ENCODE measurements at places on chromosomes 5 and 9.

GRCh38 chr5:92081958-92082712 is 699.0 kb upstream of the ARRDC3 start:
- no peak for DNase-seq

DNA sequence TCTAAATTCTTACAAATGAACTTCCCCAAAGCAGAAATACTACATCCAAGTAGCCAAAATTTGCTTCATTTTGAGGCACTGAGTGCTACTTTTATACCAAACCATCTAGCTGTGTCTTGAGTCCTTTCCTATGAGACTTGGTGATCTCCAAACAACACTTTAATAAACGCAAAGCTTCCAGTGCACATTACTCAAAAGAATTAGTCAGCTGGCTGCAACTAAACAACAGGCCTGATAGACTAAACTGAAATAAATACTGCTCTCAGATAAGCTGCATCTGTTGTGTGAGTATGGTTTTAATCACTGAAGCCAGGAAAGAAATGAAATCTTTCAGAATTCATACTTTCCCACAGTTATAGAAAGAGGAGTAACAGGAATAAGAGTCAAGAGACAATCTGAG is 80.3 kb downstream of the VCAN start:
- no peak for DNase-seq

DNA sequence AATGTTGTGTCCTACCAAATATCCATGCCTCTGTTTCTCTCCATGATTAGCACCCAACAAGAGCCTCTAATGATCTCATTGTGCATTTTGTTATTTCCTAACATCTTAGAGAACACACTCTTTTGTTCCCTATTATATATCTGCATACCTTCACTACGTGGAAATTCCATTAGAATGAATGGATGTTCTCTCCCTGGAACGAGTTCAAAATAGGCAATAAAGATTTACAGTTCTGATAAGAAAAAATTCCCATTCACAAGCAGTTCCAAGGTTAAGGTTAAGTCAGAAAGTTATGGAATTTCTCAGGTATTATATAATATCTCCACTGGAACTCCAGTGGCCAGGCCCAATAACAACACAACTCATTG is 83.7 kb downstream of the TRPM6 start:
- DNase-seq = no peak

DNA sequence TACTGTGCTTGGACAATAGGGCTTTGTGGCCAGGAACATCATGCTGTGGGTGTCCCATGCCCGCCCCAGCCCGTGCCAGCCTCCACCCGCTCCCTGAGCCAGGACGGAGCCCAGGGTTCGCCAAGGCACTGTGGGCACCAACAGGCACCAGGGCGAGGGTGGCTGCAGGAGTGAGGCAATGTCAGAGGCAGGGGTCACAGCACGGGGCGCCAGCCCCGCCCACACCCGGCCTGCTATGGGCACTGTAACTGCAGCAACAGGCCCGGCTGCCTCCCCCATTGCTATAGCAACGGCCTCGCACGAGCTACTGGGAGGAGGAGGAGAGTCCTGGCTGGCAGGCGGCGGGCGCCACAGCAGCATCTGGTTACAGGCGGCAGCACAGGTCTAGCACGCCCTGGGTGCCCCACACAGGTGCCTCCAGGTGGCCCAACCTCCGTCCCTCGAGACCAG is 2.5 kb downstream of the ABCA2 start:
- peak; percentile 99 for DNase-seq

DNA sequence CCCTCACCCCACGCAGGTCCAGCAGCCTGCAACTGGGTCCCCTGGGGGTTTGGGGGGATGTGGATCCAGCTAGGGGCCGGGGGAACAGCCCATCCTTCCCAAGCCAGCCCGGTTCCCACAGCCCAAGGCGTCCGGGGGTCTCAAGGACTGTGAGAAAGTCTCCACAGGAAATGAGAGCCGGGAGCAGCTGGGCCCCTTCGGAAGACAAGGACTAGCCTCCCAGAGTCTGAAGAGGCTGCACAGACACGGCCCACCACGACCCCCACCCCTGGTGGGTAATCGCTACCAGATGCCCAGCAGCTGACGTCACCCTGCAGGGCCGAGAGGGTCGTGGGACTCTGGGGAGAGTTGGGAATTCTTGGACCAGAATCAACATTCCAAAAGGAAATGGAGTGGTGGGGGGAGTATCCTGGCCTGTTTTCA is 10.5 kb downstream of the SH2D3C start:
- no peak for DNase-seq

DNA sequence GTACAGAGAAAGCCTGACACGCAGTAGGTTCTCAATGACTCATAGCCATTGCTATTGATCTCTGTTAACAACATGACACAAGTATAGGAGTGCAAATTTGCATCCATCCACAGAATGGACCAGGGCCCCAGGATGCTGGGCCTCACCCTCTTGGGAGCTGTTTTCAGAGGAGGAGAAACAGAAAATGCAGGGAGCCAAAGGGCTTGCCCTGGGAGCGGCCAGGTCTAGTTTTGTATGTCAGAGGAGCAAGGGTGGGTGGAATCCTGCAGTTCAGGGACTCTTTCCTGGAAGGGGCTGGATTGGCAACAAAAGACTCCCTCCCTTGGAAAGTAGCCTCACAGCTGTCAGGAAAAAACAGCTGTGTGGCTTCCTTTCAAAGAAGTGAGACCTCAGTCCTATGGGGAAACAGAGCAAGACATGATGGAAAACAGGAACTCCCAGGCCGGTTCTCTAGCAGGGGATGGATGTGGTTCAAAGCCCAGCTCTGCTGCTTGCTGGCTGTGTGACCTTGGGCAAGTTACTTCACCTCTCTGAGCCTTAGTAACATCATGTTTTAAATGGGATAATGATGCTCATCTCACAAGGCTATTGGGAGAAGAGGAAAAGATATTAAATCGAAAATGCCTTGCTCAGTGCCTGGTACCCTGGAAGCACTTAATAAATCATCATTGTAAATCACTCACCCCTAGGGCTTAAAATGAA is 50.5 kb upstream of the SH3PXD2B start:
- no peak for DNase-seq

DNA sequence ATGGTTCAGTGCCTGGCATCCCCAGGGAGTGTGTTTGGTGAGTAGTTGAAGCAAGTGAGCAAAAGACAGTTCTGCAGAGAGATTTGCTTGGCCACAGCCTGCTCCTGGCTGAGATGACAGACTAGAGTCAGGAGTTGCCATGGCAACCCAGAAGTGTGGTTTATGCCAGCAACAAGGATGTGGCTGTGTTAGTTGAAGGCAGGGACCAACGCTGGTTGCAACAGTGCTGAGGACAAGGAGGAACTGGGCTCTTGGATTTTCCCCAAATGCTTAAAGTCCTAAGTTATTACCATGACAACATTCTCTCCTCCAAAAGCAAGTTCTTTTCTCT is 2.7 kb downstream of the NXNL2 start:
- peak; percentile 74 for DNase-seq

GRCh38 chr5:33161421-33161820 is 279.3 kb upstream of the TARS1 start:
- DNase-seq = no peak

DNA sequence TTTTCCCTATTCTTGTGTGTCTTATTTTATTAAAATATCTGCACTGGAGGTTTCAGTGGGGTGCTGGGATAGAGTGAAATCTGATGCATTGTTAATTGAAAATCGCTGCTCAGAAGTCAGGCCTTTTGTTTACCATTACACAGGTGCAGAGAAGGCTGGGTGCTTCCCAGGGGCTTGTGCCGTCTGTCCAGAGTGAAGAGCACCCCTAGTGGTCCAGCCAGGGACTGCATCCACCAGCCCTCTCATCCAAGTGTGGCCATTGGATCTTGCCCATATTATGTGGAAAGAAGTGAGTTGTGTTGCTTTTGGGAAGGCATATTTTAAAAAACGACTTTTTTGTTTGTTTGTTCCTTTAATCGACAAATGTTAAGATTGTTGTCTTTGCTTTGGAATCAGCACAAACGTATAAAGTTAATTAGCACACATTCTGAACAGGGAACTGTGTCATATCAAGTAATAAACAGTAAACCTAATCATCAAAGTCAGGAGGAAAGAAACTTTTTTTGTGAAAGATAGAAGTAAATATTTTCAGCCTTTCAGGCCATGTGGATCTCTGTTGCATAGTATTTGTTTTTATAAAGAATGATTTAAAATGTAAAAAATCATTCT is 315.6 kb downstream of the MTRR start:
- DNase-seq = peak; percentile 15

- DNase-seq = no peak
Measured at GRCh38 chr5:78827725-78828124, 157.4 kb downstream of the ARSB start.

- DNase-seq = no peak
Measured at GRCh38 chr5:126680191-126680817, 79.6 kb downstream of the PHAX start.

DNA sequence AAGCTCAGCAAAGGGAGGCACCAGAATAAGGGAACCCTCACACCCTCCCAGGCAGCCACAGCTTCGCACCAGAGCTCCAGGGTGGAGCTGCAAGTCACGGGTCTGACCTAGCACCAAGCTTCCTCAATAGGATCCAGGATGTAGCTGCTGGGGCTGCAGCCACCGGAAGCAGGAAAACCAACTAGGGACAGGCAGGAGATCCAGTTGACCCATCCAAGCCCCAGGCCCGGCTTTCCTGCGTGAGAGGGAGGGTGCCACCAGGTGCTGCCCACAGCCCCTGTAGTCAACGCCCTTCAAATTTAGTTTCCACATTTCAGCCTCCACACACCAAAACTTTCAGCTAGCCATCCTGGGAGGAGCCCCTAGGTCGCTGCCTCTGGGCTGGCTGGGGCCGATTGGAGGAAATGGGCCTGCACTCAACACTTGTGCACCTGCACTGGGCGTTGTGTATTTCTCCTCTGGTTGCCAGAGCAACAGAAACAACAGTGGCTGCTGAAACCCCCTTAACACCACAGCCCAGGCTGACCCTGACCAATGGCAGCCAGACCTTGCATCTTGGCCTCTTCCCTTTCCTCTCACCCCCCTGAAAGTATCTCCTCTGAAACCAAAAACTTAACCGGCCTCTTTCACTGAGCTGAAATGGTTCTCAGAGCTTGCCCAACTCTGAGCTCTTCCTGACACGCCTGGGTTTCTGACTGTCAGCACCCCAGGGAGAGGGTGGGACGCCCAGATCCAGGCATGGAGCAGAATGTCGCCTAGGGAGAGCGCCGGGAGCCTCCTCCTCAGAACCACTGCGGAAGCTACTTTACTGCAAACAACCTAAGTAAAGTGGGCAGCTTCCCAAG is 226.5 kb upstream of the MAP3K1 start:
- DNase-seq = no peak

GRCh38 chr9:77679088-77679487 is 31.0 kb upstream of the GNA14 start:
- no peak for DNase-seq

GRCh38 chr5:91266184-91266705 is 116.9 kb downstream of the ARRDC3 start:
- no peak for DNase-seq

DNA sequence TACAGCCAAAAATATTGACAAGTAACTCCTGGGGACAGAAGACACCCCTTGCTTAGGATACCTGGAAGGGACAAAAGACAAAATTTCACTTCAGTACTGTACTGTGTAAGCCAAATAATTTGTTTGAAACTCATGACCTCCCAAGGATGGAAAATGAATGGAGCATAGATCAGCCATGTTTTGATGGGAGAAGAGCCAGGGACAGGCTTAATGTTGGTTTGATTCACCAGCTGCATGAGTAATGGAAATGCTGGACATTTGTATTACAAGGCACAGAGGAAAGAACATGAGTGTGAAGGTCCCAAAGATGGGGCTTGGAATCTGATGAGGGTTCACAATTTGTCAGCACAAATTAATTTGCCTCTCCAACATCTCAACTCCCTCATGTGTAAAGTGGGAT is 122.8 kb downstream of the ENC1 start:
- DNase-seq = no peak

- no peak for DNase-seq
Measured at GRCh38 chr5:65037831-65038815, 269.4 kb downstream of the CWC27 start.

GRCh38 chr5:95533761-95534160 is 21.0 kb downstream of the SKIC3 start:
- no peak for DNase-seq

GRCh38 chr9:130661451-130662098 is 2.8 kb upstream of the PRDM12 start:
- no peak for DNase-seq

GRCh38 chr9:110143950-110144545 is 63.9 kb downstream of the C9orf152 start:
- DNase-seq = no peak

GRCh38 chr5:174744896-174745295 is 20.5 kb downstream of the MSX2 start:
- DNase-seq = no peak
